ENCODE measurements at places on chromosomes 12 and 14.

- no peak for DNase-seq
Observed at GRCh38 chr12:125907351-125907750, 842.1 kb downstream of the AACS start.

- DNase-seq, result no peak
Observed at GRCh38 chr14:54132496-54132895, 175.9 kb upstream of the BMP4 start.

GRCh38 chr14:74977164-74977900 is 21.9 kb upstream of the PGF start:
- DNase-seq, result no peak

- DNase-seq, result peak; percentile 97
Observed at GRCh38 chr12:15603474-15604085, 185.6 kb downstream of the EPS8 start.

DNA sequence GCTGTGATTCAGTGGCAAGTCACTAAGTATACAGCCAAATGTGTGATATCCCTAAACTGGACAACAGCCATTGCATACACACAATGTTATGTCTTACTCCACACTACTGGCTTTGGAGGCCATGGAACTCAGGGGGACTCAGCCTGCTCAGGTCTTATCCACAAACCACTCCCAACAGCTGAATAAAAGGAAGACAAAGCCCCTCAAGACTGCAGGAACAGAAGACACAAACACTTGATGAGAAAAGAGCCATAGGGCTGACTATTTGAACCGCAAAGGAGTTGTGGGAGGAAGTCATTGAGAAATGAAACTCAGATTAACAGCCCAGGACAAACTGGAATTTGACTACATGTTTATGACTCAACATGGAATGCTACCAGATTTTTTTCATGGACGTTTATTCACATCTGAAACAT is 40.9 kb downstream of the PTGER2 start:
- no peak for DNase-seq

Data from NCI-H524 (cell line).